ENCODE measurements at places on chromosomes 5 and 9.

- DNase-seq = no peak
Measured at GRCh38 chr5:177507596-177508220, 1.9 kb downstream of the DOK3 start.

- no peak for DNase-seq
Measured at GRCh38 chr5:173455599-173455957, 127.4 kb upstream of the STC2 start.

DNA sequence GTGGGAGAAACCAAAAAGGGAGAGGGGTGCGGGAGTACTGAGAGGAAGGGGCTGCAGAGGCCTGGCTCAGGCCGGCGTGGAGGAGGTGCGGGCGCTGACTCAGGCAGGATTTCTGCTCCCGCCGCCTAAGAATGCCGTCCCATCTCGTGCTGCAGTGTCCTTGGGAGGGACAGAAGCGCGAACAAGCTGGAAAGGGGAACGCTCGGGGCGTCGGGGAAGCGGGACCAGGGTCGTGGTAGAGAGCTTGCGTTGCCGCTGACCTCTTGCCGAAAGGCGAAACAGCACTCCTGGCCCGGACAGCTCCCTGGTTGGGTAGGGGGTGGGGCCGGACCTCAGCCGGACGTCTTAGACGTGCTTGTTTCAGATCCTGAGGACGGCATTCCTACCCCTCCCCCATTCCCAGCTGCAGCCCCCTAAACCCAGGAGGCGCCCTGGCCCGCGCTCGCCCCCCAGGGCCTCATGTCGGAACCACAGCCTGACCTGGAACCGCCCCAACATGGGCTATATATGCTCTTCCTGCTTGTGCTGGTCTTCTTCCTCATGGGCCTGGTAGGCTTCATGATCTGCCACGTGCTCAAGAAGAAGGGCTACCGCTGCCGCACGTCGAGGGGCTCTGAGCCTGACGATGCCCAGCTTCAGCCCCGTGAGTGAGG lies 1.1 kb downstream of the RELL2 start:
- no peak for DNase-seq

- DNase-seq = no peak
Measured at GRCh38 chr9:95107976-95108375, 209.5 kb downstream of the FANCC start.

DNA sequence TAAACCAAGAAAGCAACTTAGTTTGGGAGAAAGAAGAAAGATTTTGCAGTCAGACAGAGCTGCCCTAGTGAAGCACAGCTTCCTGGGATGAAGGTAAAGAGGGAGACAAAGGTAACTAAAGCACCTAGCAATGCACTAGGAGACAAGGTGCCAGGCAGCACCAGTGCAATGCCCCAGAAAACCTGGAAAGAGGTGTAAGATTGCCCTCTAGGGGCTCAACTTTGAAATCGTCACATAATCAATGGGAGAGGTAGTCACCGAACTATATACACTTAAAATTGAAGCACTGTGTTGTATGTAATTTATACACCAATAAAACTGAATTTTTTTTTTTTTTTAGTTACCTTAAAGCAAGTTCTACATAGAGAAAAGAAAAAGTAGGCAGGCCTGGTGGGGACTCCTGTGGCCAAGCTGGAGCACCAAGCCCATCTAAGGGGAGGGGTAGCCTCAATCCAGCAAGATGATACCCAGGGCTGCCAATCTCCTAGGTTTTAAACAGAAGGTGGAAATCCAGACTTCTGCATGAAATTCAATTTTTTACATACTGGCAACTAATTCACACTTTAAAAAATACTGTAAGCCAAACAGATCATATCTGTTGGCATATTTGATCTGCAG lies 48.2 kb downstream of the CDK5RAP2 start:
- DNase-seq = no peak

DNA sequence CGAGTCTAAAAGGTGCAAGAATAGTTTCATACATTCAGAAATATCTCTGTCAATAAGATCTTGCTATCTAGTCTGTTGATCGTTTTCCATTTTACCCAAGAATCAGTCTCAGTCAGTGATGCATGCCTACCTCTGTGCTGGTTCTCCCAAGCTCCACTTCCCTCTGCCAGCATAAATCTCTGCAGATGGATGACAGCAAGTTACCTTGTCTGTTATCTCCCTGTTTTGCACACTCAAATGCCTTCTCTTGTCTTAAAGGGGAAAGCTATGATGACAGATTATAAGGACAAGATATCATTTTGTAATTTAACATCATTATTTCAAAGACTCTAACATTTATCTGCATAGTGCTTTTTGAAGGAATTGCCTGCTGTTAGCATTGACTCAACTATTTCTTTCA lies 802.1 kb upstream of the SEMA6A start:
- DNase-seq = no peak

- DNase-seq = no peak
Measured at GRCh38 chr5:171617817-171618591, 167.6 kb upstream of the SMIM23 start.

All from GM18507 (cell line).